ENCODE measurements at places on chromosomes 7 and 10.

DNA sequence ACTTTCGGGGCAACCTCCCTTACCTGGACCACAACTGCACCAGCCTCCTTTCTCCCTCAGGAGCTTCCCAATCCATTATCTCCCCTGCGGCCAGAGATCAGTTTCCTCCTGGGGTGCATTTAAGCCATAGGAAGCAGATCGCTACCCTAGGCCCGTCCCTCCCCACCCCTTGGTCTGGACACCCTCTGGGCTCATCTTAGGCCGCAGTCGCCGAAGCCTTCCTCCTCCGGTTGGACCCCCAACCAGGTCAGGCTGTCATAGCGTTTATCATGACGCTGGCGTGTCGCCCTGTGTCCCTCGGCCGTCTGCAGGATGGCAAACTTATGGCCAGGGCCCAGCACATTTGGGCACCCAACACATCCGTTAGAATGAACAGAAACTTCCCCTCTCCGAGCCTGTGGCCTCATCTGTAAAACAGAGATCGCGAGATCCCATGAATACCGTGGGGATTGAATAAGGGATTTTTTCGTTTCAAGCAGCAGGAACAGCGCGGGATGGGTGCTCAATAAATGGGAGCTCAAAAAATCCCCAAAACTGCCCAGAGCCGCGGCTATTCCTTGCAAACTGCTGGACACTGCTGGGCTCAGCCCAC is 669 bp upstream of the AP5Z1 start:
- no peak for DNase-seq

DNA sequence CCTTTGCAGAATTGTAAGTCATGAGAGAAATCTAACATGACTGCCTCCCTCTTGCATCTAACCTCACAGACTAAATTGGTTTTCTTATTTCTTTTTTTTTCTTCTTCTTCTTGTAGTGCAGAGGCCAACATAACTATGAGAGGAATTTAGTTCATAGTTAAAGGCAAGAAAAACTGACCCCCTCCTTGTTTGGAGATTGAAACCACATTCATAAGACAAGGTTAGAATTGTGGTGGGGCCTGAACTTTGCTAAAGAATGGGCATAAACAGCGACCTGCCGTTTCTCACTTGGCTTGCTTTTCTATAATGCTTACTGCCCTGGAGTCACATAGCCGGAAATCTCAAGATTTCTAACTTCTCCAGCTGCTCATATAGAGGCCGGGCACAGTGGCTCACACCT is 2.4 kb upstream of the POLM start:
- no peak for DNase-seq

- no peak for DNase-seq
Measured at GRCh38 chr10:58894929-58895328, 281.5 kb upstream of the PHYHIPL start.

DNA sequence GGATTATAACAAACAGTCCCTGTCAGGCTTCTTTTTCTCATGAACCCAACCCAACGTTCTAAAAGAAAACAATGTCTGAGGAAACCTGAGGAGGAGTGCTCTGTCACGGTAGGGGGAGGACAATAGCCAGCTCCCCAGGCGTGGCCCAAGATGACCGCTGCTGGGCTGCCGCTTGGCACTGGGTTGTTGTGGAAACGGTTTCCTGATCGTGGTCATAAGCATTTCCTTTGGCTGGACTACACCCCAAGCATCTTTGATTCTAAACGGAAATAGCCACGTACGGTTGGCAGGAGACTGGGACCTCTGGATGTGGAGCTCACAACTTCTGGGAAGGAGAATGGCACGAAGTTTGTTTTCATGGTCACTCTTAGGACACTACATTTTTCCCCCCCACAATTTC is 30.4 kb upstream of the DMBT1 start:
- DNase-seq = no peak

- no peak for DNase-seq
Measured at GRCh38 chr10:29204070-29204800, 84.6 kb upstream of the LYZL1 start.

All from stimulated activated CD4-positive, alpha-beta T cell treated with anti-CD3 and anti-CD28 coated beads, TNF-alpha, amount 100 ng/mL, for 24 hours (primary cell).